Kidney epithelial cell (primary cell): ENCODE measurements at places on chromosomes 4 and X. TPM values are rescaled to one million over a fixed set of nuclear protein-coding genes. Genes with fewer than 3 reads are reported as not detected.
A peak's percentile ranks its signal among the peaks of the same experiment; 100 is the strongest.

The GPRIN3 gene
- 0.41 and 0.84 TPM in 2 replicates for total RNA-seq

The SHROOM3 gene
- 42.5 and 45.1 TPM in 2 replicates for total RNA-seq

The NOX1 gene
- total RNA-seq, result not detected in 2 replicates

The UNC5C gene
- 2.6 and 2.8 TPM in 2 replicates for total RNA-seq

The SLC26A1 gene
- 0.38 and 0.96 TPM in 2 replicates for total RNA-seq

The ASB5 gene
- not detected in 2 replicates for total RNA-seq

The ASB9 gene
- total RNA-seq, result 0.25 and 3.6 TPM in 2 replicates

DNA sequence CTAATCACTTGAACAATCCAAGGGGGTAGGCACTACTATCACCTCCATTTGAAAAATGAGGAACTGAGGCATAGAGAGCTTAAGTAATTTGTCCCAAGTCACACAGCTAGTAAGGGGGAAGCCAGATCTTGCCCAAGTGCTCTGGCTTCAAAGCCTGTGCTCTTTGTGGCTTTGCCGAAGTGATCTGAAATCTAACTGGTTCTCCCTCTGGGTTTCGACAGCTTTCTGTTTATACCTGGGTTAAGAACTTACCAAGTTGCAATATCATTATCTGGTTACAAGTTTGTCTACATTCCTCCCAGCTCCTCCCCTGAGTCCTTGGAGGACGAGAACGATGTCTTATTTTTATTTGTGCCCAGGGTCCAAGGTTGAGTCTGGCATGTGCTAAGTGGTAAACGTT lies 125.3 kb upstream of the RAI2 start:
- DNase-seq, result no peak

DNA sequence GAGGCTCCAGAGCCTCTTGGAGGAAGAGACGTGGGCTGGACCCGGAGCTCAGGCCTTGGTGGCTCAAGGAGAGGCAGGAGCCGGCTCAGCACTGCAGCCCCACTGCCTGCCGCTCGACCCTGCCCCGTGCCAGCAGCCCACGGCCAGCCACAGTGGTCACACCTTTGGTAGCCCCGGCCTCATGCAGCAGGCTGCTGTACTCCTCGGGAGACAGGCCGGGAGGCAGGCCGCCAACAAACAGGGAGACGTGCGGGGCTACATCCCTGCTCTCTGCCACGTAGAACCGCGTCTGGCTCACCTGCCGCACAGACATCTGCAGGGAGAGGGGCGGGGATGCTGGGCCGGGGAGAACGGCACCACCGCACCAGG lies 7.6 kb downstream of the DGKQ start:
- DNase-seq, result no peak

DNA sequence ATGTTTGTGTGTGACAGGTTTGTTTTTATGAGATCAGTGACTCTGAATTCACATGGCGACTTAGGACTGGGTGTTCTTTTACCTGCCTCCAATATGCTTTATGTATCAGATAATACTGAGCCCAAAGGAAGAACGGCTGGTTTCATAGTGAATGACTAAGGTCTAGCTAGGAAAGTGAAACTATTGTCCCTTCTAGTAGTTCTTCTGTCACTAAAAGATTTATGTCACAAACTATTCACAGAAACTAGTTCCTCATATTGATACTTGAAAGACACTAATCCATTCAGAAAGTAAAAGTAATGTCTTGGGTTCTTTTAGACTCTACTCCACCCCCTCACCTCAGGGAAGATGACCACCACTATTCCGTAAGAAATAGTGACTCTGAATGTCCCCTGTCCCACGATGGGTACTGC lies 81.7 kb downstream of the EGF start:
- no peak for DNase-seq

DNA sequence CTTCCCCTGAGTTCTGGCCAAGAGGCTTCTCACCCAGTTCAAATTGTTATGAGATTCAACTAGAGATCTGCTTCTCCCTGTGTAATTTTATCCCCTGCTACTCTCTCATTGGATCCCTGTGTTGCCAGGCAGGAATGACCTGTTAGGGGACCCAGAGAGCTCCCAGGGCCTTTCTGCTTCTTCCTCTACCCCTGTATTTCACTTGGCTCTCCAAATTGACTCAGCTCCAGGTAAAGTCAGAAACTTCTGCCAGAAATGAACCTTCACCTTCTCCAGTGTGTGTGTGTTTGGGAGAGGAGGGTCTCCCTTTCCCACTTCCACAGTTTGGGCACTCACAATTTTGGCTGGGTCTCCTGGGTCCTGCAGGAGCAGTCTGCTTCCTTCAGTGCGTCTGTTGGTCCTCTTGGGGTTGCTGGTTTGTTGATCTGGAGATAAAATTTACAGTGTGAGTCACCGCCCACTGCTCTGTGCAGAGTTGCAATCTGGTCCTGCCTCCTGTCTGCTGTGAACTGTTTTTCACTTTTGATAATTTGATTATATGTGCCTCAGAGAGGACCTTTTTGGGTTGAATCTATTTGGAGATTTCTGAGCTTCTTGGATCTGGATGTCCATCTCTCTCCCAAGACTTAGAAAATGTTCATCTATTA lies 112.4 kb upstream of the EDA2R start:
- DNase-seq, result no peak

DNA sequence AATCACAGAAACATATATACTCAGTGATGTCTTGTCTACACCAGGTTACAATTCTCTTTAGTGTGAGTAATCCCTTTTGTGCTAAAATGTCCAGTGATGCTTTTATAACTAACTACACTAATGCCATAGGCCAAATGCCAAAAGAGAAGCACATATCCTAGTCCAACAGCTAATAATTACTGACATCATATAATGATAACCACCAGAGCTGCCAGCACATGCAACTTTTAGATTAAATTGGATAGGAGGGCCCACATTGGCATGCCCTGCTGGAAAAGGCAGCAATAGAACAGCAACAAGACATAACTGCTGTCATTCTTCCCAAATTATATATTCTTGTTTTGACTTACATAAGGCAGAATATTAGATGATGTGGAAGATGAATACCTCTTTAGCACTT lies 238.8 kb downstream of the KCNIP4 start:
- DNase-seq, result no peak

DNA sequence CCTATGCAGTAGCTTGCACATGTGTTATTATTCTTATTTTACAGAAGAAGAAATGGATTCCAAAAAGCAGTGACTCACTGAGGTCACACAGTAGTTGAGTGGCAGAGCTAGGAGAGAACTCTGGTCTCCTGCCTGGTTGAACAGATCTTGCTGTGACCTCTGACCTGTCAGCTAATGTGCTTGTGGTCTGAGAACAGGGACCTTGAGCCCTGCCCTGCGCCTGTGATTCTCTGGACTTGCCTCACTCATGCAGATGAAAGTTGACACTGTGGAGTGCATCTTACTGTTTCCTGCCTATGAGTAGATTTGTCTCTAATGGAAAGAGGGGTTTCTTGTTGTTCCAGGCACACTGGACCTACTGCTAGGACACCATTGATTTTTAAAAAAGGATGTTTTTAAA lies 32.3 kb downstream of the ETNPPL start:
- no peak for DNase-seq

DNA sequence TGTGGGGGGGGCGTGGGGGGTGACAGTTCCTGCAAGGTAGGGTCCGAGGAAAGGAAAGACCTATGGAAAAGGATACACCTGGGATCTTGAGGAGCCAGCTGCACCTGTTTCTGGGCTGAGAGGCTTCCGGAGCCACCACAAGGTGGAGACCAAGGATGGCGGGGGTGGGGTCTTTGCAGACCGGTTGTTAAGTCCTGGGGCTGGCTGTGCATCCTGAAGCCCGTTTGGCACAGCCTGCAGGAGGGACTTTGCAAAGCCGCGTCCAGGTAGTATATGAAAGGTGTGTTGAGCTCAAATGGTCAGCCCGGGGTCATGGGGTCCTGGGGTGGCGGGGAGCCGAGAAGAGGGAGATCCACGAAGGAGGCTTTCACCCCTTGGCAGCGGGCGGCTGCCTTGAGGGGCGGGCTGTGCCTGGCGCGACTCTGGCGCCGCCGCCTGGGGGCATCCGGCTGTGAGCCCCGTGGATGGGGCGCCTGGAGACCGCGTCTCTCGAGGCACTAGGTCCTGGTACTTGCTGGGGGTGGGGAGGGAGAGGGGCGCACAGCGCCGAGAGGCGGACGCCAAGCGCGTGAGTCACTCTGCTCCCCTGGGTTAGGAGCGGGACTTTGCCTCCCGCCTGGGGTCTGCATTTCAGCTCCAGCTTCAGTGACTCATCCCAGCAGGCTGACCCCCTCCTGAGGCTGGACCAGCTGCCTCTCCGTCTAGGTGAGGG lies 58.2 kb upstream of the DYNLT3 start:
- no peak for DNase-seq

- DNase-seq, result peak; percentile 12
Measured at GRCh38 chrX:12011075-12011474, 127.2 kb upstream of the FRMPD4 start.

DNA sequence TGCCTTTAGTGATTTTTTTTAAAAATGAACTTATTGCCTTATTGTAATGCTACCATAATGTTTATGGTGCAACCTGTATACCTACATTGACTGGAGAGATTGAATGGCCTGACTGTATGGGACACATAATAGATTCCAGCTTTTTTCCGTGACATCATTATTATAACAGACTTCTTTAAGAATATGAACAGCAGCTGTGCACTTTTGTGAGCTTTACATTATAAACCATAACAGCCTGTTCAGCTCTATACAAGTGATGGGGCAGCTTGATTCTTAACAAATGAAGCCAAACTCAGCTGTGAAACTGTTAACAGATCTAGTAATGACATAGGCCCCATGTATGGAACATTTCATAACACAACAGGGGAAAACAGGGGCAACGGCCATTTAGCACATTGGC lies 187.0 kb downstream of the BMPR1B start:
- DNase-seq, result no peak

DNA sequence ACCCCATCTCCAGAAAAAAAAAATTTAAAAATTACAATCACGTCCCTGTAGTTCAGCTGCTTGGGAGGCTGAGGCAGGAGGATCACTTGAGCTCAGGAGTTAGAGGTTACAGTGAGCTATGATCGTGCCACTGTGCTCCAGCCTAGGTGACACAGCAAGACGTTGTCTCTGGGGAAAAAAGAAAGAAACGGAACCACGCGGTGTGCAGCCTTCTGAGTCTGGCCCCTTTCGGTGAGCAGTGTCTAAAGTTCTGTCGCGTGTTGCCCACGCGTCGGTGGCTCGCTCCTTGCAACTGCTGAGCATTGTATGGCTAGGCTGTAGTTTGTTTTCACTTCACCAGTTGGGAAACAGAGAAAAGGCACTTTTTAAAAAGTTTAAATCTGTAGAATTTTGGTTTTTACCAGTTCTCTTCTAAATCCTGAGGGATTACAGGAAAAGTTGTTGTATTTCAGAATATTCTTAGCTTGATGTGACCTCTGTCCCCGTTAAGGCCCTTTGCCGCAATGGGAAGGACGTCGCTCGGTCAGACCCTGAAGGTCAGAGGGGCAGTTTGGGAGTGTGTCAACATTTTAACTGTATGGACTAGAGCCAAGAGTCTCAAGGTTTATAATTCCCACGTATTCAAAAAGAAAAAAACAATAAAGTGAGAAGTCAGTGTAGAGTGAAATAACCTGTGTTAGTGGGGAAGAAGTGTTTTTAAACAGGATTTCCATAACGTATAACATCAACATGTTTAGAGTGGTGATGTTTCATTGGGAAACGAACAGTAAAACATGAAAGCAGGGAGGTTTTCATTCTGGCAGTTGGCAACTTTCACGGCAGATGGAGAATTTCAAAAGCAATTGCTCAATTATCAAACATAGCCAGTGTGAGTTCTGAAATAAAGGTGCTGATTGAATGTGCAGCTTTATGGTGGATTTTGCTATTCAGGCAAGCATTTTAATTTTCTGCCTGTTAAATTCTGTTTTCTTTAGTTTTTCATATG lies 45.8 kb upstream of the MSANTD1 start:
- DNase-seq, result no peak

DNA sequence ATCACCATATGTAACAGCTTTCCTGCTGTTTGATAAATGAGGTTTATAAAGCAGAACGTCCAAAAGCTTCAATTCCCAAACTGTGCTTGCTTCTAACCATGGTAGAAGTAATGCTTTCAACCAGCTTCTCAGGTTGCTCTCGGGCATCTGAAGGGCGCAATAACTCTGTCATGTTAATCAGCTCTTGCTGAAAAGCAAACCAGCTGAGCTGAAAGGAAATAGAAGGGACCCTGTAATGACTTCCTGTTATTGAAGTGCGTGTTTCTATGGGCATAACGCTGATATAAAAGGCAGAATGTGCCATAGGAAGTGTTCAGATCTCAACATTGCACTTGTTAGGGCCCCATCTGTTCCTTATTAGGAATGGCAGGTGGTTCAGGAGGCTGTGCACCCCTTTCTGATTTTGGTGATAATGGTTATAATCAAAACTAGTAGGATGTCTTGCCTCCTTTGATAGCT lies 21.2 kb downstream of the HERC3 start:
- no peak for DNase-seq

GRCh38 chr4:126136922-126137781 lies 822.4 kb downstream of the FAT4 start:
- no peak for DNase-seq

DNA sequence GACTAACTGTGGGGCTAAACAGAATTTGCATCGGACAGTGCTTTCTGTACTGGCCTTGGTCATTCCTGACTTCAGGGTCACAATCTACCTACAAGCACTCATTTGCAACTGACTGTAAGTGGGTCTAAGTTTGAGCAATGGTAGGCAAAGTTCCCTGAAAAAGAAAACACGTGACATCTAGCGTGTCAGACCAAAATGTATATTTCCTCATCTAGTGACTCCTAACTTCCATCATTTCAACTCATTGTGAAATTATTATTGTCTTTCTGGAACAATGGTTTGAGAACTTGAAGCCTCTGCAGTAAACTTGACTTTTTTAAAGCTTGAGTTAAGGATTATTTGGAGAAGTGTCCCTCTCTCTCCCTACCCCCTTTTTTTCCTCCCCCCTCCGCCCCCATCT lies 113.6 kb downstream of the MID1 start:
- DNase-seq, result no peak

DNA sequence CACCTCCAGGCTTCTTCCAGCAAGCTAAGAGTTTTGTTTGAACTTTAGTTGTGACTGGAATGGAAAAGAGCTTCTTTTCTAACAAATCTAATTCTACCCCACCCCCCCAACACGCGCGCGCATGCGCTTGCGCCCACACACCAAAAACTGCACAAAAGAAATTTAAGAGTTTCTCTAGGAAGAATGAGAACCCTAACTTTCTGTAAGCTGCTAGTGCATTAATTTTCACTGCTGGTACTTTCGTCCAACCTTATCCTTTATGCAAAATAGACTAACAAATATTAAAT lies 9.0 kb upstream of the INTU start:
- no peak for DNase-seq

DNA sequence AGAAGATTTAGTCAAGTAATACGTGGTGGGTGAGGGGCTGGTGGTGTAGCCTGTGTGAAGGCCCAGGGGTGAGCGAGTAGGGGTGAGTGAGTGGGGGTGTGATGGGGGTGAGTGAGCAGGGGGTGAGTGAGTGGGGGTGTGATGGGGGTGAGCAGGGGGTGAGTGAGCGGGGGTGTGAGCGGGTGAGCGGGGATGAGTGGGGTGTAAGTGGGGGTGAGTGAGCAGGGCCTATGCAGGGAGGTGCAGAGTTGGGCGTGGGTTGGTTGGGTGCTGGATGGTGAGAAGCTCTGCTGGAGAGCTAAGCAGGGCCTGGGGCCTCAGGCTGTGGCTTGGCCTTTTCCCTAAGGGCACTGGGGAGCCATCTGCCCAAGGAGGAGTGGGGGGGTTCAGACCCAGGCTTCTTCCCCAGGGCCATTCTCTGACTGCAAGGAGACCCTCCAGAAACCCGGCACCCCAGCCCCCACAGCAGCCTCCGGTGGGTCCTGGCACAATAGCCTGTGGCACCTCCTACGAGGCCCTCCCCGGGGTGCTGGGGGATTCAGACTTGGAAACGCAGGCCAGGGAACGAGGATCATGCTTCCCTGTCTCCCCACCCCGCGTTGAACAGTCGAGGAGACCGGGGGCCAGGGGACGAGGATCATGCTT lies 30.4 kb downstream of the SH3TC1 start:
- DNase-seq, result no peak
